RKO (cell line): ENCODE measurements at places on chromosomes 4 and X.

DNA sequence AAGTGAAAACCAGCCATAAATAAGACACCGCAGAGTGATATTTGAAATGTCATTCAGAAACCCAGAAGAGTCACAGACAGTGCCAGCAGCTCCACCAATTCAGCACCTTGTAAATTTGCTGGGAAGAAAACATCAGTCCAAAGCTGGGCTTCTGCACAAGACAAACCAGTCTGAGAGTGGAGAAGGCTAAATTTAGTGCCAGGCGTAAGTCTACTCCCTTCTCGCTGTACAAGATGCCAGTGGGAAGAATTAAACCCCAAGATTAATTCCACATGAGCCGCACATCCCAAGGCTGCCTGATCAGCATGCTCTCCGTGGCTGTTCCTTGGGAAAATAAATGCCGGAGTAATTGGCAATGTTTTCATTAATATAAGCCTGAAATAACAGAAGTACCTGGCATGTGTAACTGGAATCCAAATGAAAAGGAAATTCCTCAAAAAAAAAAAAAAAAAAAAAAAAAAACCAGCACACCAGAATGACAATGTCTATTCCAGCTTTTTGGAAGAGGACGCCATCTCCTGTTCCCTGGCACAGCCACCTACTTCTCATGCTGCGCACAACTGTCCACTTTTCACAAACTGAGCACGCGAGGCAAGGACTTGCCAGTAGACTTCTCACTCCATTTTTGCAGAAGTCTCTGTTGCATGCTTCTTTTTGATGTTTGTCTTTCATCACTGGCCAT is 95.5 kb downstream of the NSUN7 start:
- DNase-seq: no peak

DNA sequence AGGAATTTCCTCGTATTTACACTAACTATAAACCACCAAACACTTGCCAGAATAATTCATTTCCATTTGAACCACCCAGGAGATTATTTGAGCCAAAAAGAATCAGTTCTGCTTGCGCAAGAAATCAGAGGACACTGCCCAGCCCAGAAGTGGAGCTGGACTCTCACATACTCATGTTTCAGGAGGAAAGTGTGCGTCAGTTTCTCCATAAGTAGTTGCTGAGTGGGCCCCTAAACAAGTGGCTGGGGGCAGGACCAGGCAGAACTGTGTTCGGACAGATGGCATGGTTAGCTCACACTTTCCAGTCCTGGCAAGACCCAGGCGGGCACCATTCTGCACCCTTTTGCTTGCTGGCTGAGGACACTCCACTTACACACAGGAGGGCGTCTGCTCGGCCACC is 38.8 kb downstream of the BTC start:
- DNase-seq: no peak

DNA sequence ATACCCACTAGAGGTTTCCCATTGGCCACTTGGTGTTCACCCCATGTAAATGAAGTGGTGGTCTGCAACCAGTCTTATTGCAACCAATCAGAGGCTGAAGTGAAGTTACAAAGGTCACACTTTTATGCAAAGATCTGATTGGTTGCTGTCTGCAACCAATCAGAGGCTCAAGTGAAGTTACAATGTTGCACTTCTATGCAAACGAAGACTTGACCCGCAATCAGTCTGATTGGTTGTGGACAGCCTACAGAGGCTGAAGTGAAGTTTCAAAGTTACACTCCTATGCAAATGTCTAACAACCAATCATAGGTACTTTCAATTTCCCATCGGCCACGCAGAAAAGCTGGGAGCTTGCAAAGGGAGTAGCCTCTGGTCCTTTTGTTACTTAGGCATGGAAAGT is 22.3 kb upstream of the XPNPEP2 start:
- no peak for DNase-seq

- DNase-seq: no peak
These were observed 135.5 kb downstream of the AMMECR1 start for GRCh38 chrX:110182362-110182761.

DNA sequence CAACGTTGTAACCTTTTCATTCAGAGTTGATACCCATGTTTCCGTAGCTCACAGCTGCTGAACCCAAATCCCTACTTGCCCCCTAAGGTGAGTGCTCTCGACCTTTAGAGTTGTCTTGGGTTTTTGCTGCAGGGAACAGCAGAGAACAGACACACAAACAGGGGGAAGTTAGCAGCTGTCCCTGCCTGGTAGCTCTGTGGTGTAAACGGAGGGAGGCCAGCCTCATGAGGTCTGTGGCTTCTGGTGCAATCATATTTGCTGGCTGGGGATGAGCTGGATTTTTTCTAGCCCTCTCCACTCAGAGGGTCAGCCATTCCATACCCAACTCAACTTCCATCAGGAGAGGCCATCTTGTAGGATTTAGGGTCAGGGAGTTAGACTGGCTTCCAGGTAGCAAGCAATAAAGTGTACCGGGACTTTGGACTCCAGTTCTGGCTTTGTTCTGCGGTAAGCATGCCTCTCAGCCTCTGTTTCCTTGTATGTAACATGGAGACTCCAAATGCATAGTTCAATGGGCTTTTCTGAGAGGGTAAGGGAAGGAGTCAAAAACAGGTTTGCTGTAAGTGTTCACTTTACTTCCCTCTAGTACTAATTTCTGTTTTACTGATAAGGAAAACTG is 218.9 kb downstream of the MID1IP1 start:
- DNase-seq: no peak

- no peak for DNase-seq
These were observed 89.3 kb upstream of the HHIP start for GRCh38 chr4:144556636-144557035.

GRCh38 chr4:170005472-170005871 is 20.7 kb downstream of the MFAP3L start:
- no peak for DNase-seq

- no peak for DNase-seq
These were observed 184.7 kb downstream of the ARHGAP6 start for GRCh38 chrX:11481035-11481434.

DNA sequence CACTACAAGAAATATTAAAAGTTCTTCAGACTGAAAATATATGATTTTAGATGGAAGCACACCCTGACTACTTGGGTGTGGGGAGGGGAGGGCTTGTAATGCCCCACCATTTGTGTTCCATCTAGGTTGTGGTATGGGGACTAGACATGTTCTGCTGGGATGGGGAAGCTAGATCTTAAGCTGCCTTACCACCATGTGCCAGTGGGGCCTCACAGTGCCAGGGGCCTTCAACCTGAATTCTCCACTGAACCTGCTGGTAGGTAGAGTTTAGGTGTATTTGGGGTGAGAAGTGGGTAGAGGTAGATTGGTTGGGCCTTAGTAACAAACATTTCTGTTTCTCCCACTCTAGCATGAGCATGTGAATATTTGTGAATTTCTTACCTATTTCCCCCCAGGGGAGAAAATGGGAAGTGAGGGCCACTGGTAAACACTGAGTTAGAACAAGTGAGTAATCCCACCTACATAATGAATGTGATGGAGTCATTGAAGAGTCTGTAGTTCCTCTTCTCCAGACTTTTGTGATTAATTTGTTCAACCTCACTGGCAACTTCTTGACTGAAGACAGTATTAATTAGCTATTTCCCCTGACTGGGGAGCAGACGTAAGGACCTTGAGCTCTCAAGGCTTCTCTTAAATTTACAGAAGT is 44.0 kb downstream of the BRCC3 start:
- no peak for DNase-seq

DNA sequence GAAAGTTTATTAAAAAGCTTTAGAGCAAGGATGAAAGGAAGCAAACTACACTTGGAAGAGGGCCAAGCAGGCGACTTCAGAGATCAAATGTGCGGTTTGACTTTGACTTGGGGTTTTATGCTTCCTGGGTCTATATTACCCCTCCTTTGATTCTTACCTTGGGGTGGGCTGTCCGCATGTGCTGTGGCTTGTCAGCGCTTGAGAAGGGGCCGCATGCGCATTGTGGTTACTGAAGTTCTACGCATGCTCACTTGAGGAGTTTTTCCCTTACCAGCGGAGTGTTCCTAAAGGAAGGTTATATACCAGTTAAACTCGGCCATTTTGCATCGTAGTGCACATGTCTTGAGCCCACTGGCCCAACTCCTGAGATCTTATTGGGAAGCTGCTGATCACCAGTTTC is 9.9 kb downstream of the ZNF157 start:
- DNase-seq: no peak

DNA sequence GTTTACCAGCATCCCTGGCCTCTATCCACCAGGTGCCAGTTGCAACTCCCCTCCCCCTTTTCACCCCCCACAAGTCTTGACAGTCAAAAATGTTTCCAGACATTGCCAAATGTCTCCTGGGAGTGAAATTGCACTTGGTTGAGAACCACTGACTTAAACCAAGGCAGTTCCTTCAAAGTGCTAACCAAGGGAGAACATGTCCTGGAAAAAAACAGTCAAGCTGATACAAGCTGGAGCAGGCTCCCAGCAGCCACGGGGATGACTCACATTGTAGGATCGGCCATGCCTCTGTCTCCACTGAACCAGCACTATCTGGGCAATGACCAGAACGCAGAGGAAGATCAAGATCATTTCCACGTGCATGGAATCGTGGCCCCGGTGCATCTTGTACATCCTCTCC is 11.4 kb downstream of the RNF175 start:
- no peak for DNase-seq

DNA sequence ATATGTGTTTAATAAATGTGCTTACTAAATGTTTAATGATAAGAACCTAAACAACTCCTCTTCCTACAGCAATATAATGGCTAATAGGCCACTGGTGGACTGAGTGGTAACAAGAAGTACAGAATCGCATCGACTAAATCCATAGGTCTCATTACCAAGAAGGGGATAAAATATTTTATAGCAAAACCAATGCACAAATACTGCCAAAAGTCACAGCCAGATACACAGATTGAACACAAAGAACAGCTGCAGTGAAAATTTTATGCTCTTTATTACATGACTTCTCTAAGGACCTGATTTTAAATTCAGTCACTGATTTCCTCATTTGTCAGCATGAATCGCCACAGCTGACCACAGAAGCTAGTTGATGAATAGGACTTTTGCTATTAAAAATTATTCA is 285.4 kb downstream of the DHX15 start:
- no peak for DNase-seq

DNA sequence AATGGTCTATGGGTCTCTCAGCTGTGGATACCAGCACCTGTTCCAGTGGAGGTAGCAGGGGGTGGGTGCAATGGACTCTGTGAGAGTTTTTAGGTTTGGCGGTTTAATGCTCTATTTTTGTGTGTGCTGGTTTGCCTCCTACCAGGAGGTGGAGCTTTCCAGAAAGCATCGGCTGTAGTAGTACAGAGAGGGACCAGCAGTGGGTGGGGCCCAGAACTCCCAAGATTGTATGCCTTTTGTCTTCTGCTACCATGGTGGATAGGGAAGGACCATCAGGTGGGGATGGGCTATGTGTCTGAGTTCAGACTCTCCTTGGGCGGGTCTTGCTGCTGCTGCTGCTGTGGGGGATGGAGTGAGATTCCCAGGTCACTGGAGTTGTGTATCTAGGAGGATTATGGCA is 557.2 kb upstream of the GRID2 start:
- DNase-seq: no peak

GRCh38 chr4:128354205-128354821 is 66.7 kb upstream of the PGRMC2 start:
- DNase-seq: no peak

DNA sequence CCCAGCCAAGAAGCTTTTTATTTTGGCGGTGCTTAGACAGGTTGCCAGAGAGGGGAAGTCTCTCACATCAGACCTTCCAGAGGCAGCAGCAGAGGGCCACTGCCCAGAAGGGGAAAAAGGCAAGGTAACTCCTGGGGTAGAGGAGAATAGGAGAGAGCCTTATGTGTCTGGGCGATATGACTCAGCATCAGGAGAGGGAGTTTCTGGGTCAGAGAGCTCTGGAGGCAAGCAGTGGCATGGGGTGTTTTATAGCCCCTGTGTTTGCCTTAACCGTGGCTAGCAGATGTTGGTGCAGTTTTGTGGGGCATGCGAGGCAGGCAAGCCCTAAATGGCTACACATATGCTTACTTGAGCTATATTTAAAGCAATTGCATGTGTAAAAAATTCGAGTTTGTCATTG is 8.3 kb upstream of the ZXDB start:
- no peak for DNase-seq

DNA sequence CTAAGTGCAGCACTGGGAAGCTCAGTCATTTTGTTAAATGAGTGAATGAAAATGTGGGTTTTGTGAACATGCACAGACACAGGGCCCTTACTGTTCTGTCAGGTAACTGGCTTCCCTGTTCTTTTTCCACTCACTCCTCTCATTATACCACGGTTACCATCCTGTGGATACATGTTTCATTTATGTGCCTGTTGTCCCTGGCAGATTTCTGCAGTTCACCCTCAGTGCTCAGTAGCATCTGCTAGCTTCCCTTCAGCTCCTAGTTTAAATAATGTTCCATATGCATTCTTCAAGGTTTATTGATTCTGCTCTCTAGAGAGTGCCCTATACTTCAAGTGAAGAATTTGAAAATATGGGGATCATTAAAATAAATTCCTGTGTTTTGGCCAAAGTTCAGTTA is 1634.3 kb upstream of the ADGRL3 start:
- no peak for DNase-seq

GRCh38 chr4:110596431-110596830 is 26.4 kb downstream of the PITX2 start:
- no peak for DNase-seq

GRCh38 chrX:119482481-119483480 is 14.5 kb downstream of the SLC25A5 start:
- DNase-seq: no peak
